Activated naive CD4-positive, alpha-beta T cell treated with Interleukin-2 at 50 U/mL for 16 hours (primary cell): ENCODE measurements at places on chromosomes 12 and 14.

DNA sequence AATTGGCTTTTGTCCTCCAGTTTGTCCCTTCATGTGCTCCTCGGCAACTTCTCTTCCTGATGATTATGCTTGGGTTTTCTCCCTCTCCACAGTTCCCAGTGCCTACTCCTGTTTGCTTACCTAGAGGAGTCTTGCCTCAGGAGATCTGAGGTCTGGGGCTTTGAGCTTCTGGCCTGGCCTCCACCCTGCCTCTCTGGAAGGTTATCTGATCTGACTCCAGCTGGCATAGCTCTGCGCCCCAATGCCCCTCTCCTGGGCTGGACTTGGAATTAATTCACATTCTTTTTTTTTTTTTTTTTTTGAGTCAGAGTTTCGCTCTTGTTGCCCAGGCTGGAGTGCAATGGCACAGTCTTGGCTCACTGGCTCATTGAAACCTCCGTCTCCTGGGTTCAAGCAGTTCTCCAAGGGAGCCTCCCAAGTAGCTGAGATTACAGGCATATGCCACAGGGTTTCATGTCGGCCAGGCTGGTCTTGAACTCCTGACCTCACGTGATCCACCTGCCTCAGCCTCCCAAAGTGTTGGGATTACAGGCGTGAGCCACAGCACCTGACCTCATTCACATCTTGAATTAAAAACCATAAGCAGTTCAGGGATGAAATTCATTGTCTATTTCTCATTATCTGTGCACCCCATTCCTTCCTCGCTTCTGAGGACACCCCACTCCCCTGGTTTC lies 33.5 kb downstream of the CFL2 start:
- no peak for DNase-seq

GRCh38 chr12:6311822-6312528 lies 1.5 kb downstream of the PLEKHG6 start:
- DNase-seq, result no peak

GRCh38 chr14:36767603-36768281 lies 106.1 kb downstream of the PAX9 start:
- no peak for DNase-seq

GRCh38 chr14:54350203-54350602 lies 46.6 kb upstream of the CDKN3 start:
- no peak for DNase-seq

DNA sequence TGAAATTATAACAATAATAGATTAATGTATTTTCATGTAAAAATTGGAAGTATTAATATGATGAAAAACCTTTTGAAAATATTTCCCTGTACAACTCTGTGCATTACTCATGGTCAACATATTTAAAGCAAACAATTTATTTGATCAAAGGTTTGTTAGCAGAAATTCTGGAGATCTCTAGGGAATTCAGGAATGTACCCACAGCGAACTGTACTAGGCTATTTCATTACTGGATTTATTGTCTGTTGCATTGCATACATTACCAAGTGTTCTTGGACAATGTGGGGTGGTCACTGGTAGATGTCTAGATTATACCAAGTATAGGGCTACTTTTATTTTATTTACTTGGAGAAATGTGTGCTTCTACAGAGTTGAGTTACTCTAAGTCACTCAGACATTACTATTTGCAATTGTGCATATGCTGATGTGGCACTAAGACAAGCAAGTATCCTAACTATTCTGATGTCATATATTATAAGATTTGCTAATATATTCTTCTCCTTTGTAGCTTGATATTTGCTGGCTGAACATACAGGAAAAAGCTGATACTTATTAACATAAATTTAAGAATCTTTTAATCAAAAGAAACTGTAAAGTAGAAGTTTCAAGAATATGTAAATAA lies 323.3 kb downstream of the CCER1 start:
- no peak for DNase-seq
